ENCODE measurements at places on chromosomes 12 and 14.
A peak's percentile ranks its signal among the peaks of the same experiment; 100 is the strongest.

DNA sequence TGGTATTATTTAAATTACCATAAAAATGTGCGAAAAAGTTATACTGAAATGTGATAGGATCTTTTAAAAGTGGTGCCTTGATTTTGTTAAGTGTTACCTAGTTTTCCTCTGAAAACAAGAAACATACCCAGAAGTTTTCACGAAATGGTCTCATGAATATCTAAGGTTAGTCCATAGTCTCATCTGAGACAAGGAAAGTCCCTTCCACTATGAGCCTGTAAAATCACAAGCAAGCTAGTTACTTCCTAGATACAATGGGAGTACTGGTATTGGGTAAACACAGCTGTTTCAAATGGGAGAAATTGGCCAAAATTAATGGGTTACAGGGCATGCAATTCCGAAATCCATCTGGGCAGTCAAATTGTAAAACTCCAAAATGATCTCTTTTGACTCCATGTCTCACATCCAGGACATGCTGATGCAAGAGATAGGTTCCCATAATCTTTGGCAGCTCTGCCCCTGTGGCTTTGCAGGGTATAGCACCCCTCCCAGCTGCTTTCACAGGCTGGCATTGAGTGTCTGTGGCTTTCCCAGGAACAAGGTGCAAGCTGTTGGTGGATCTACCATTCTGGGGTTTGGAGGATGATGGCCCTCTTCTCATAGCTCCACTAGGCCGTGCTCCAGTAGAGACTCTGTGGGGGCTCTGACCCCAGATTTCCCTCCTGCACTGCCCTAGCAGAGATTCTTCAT lies 271.4 kb downstream of the NAV3 start:
- DNase-seq = peak; percentile 17

GRCh38 chr12:109097140-109097434 lies 310 bp upstream of the UNG start:
- DNase-seq = no peak

GRCh38 chr12:132023658-132024057 lies 73.9 kb downstream of the EP400 start:
- DNase-seq = no peak

DNA sequence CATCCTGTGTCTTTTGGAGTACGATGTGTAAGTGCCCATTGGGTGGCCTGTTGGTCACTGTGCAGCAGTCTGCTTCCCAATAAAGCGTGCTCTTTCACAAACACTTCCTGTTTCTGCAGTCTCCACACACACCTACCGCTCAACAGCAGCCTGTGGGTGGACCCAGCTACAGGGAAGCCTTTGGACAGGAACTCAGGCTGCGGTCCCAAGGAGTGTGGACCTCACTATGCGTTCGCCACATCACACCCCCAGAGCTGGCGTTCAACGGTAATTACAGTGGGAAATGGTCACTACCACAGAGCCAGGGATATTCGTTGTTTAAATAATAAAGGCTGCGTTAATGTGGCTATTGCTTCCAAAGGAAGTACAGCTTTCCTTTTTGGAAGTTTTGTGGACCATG lies 16.2 kb downstream of the PSMC1 start:
- DNase-seq = no peak

DNA sequence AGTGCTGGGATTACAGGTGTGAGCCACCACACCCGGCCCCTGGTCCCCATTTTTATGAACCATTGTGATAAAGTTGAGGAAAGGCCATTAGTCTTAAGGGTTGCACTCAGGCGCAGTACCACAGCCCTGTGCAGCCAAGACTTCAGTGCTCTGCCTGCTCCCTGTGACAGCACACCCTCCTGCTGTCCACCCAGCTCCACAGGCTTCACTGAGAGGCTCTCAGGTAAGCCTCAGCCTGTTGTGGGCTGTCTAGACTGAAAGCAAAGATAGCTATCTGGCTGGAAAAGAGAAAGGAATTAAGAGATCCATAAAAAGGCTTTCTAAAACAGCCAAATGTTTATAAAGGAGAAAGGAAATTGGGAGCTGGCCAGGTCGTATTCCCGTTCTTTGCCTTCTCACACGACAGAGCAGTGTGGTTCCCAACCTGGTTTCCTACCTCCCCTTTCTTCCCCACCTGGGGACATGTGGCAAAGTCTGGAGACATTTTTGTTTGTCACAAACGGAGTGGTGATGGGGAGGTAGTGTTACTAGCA lies 19.1 kb upstream of the DNM1L start:
- DNase-seq = no peak

- no peak for DNase-seq
These were observed 315.5 kb downstream of the RMST start for GRCh38 chr12:97778111-97778510.

DNA sequence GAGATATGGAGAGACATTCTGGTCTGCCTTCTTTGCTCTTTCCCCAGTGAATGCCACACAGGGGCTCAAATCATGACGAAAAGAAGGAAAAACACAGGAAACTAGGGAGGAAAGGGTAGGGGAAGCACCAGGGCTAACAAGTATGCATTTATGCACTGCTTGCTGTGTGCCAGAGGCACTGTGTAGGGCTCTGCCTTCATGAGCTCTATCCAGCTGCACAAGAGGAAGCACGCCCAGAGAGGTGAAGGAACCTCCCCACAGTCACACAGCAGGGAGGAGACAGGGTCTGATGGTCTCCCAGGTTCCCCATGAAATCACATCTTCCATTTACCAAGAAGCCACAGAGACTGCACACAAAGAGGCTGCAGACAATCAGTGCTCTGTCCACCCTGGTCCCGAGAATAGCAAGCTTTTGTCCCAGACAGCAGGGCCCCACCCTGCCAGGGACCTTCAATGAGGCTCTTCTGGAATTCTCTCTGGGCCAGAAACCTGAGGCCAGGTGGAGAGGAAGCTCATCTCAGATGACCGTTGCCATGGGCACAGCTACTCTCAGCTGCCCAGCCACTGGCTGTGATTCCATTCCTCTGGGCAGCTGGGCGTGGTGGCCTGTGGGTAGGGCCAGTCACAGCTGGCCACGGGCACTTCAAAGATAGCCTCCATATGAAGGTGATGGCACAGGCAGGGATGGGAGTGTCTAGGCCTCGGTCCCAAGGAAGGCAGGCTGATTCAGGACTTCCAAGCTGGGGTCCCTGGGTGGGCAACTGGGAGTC lies 7.3 kb upstream of the TRPV4 start:
- peak; percentile 88 for DNase-seq

GRCh38 chr14:99237288-99237687 lies 34.7 kb downstream of the BCL11B start:
- DNase-seq = no peak

GRCh38 chr12:12240662-12241340 lies 26.0 kb downstream of the LRP6 start:
- DNase-seq = no peak

DNA sequence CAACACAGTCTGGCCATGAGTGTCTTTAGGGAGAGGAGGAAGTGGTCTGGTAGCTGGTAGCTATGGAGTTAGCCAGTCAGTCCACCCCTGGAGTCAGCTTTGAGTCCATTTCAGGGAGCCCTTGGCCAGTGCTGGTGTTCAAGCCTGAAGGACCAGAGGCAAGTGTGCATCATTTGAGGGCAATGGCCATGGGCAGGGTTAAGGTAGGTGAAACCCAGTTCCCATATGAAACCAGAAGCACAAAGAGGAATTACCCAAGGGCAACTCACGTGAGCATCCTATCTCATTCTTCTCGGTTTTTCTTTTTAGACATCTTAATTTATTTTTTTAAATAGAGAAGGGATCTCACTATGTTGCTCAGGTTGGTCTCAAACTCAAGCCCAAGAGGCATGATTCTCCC lies 61.3 kb upstream of the ACTN1 start:
- DNase-seq = no peak

GRCh38 chr14:75549169-75549568 lies 26.9 kb downstream of the BATF start:
- no peak for DNase-seq

- DNase-seq = no peak
These were observed 14.6 kb upstream of the PITPNM2 start for GRCh38 chr12:123165537-123165936.

DNA sequence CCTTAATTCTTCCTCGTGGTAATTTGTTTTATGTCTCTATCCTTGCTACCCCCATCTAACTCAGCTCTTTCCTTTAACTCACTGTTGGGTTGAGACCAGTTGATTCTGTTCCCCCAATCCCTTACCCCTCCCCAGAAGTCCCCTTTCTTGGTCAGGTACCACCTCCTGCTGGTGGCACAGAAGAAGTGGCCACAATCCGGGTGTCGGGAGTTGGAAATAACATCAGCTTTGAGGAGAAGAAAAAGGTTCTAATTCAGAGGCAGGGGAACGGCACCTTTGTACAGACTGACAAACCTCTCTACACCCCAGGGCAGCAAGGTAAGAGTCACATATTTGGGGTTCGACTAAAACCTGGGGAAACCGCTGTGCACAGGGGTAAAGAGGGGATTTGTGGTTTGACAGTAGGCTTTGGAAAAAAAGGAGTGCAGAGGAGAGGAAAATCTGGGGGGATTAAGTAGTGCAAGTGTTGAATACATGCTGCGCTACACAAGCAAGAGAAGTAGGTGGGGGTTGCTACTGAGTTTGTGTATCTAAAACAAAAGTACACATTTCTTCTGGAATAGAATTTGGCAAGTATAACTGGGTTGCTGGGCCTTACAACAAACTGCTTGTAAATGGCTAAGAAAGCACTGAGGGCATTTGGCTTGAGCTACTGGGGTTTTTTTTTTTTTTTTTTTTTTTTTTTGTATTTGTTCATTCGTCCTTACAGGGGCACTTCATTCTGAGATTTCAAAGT lies 1.3 kb downstream of the A2ML1 start:
- peak; percentile 11 for DNase-seq

DNA sequence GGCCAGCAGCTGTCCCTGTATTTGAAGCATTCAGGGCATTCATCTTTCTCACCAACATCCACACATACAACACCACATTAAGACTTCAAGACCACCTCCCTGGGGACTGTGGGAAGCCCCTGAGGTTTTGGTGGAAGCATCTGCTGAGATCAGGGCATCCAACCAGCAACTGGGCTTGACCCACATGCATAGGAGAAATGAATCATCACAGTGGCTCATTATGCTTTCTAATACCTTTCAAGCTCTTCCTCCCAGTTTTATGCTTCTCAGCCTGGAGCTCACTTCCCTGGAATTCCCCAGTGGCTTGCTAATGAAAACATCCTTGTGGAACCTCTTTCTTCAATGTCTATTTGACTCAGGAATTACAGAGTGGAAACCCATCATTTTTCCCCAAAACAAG lies 21.4 kb upstream of the CMKLR1 start:
- no peak for DNase-seq

GRCh38 chr14:104873380-104874055 lies 8.4 kb downstream of the CEP170B start:
- no peak for DNase-seq

- no peak for DNase-seq
These were observed 35.4 kb upstream of the EIF5 start for GRCh38 chr14:103298620-103299019.

DNA sequence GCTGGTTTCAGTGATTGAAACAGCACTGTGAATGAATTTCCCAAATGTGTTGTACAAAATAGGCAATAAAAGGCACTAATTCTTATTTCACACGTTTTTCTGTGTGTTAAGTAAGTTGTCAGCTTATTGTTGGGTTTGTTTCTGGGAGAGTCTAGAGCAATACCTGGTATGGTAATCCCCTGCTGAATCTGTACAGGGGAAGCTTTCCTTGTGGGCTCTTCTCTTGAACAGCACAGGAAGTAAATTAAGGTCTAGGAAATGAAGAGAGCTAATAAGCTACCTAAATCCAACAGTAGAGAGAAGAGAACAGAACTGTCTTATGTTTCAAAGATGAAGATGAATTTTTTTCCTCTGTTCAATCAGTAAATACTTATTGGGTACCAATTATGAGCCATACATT lies 406.7 kb downstream of the TMTC2 start:
- no peak for DNase-seq

DNA sequence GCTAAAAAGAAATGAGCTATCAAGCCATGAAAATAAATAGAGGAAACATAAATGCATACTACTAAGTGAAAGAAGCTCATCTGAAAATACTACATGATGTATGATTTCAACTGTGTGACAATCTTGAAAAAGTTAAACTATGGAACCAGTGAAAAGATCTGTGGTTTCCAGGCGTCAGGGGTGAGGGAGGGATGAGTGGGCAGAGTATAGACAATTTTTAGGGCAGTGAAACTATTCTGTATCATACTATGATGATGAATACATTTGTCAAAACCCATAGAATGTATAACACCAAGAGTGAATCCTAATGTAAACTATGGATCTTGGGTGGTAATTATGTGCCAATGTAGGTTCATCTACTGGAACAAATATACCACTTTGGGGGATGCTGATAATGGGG lies 21.3 kb downstream of the SPX start:
- no peak for DNase-seq

- DNase-seq = no peak
These were observed 19.4 kb downstream of the B4GALNT3 start for GRCh38 chr12:479161-479560.

DNA sequence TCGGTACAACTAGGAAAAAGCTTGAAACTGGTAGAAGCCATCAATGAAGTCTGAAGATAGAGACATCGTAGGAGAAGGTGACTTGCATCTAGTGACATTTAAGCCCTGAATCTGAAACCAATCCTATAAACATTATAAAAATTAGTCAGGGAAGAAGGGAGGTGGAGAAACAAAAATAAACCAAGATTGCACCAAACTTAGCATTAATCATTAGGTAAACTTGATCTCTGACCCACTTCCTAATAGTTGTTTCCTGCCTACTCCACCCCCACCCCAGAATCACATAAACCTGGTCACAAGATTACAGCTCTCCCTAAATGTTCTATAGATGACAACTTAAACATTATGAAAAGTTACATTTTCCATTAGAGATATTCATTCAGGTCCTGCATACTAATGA lies 40.4 kb downstream of the TSPAN19 start:
- DNase-seq = no peak

DNA sequence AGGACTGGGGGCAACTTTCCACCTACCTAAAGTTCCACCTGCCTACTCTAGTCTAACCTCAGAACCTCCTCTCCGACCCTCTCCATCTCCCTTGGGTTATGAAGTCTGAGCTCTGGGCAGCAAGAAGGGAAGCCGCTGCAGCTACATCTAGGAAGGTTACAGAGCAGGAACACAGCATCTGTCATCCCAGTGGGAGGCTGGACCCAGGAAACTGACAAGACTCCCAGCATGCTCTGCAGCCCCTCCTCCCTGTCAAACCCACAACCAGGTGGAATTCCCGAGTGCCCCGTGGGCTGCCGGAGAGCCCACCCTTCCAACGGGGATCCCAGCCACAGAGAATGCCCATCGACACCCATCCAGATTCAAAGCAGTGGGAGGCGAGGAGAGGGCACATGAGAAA lies 2.1 kb downstream of the TESC start:
- peak; percentile 56 for DNase-seq

DNA sequence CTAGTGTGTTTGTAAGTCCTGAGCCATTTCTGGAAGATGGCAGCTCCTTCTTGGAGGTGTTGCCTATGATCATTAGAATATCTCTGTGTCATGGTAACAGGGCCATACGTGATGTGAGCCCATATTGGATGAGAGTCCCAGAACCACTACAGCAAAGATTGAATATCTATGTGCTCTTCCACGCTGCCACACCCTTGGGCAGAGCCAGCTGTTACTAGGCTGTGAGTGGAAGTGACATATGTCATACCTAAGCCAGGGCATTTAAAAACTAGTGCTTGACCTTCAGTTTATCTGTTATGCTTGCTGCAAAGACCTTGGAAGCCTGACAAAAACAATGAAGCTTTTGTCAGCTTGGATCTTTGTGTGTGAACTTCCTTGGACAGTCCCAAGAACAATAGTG lies 495.1 kb upstream of the CCDC196 start:
- no peak for DNase-seq

Data from Calu3 (cell line).